Activated naive CD8-positive, alpha-beta T cell treated with anti-CD3 and anti-CD28 coated beads, Interleukin-2, amount 50 U/mL, for 16 hours (primary cell): ENCODE measurements at places on chromosomes 13 and 19.

GRCh38 chr13:99656844-99657381 is 155.6 kb downstream of the TM9SF2 start:
- no peak for DNase-seq

- no peak for DNase-seq
Measured at GRCh38 chr13:30235216-30235615, 72.1 kb downstream of the KATNAL1 start.

- DNase-seq, result no peak
Measured at GRCh38 chr13:44191504-44192171, 182.0 kb upstream of the SERP2 start.

DNA sequence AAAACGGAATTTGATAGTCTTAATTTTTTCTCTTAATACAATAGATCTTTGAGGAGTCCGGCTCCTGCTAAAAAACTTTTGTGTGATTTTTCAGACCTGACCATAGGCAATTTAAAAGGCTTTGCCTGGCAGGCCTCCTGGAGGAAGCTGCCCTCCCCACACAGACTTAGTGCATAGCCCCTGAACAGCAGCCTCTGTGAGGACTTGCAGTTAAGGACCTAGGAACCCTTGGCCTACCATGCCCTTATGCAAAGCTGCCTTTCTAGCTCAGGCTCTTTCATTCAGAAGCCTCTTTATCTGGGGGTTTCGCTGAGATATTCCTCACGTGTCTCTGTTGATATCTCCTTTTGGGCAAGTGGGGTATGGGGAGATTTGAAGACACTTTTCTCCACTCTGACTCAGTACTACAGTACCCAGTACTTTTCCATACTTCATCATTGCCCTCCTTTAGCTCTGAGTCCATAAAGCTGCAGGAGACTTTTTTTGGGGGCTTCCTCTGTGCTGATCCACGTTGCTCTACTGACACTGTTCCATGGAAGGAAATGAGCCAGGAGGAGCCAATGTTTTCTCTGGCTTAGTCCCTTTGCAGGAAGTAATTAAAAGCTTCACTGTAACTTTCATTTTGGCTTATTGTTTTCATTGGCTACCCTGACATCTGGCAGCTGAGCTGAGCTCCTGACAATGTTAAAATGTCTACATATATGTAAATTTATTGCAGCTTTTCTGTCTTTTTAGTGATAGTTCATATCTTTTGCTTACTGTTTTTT is 283.1 kb downstream of the TDRD3 start:
- no peak for DNase-seq

DNA sequence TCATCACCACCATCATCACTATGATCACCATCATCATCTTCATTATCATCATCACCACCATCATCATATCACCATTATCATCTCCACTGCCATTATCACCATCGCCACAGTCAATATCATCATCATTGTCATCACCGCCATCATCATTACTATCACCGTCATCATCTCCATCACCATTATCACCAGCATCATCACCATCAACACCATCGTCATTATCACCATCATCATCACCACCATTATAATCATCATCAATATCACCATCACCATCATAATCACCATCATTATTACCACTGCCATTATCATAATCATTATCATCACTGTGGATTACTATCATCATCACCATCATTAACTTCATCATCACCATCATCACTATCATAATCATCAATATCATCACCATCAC is 17.3 kb upstream of the ARHGEF18 start:
- no peak for DNase-seq

- DNase-seq, result no peak
Measured at GRCh38 chr19:33407140-33407551, 33.6 kb downstream of the CEBPG start.

GRCh38 chr13:48163061-48163460 is 68.2 kb upstream of the MED4 start:
- no peak for DNase-seq

GRCh38 chr19:42325896-42326771 is 699 bp downstream of the MEGF8 start:
- no peak for DNase-seq

GRCh38 chr13:99063952-99064351 is 86.1 kb upstream of the DOCK9 start:
- no peak for DNase-seq

DNA sequence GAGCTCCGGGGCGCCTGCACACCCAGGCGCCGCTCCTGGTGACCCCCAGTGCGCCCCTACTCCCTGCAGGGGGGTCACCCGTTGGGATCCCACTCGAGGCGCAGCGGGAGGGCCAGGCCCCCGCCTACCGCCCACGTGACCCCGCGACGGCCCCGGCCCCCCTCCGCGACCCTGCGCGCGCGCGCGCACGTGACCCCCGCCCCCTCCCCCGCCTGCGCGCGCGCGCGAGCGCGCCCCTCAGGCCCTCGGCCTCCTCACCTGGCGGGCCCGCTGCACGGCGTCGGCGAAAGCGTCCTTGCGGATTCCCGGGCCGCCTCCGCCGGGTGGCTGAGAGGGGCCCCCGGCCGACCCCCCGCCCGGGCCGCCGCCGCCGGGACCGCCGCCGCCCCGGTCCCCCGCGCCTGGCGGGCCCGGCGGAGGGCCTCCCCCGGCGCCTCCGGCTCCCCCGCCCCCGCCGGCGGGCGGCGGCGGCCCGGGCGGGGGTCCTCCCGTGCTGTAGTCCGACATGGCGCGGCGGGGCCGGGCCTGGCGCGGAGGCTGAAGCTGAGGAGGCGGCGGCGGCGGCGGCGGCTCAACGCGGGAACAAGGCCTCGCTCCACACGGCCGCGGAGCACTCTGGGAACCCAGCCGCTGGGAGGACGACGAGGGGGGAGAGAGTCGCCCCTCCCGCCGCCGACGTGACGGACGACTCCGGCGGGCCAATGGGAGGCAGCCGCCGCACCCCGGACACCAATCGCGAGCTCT is at the start of gene KHSRP:
Gene KHSRP (minus strand): TSS at position 617 of the 744 bp plus-strand sequence. CDS start 110 bp downstream, at position 507.
- no peak for DNase-seq

DNA sequence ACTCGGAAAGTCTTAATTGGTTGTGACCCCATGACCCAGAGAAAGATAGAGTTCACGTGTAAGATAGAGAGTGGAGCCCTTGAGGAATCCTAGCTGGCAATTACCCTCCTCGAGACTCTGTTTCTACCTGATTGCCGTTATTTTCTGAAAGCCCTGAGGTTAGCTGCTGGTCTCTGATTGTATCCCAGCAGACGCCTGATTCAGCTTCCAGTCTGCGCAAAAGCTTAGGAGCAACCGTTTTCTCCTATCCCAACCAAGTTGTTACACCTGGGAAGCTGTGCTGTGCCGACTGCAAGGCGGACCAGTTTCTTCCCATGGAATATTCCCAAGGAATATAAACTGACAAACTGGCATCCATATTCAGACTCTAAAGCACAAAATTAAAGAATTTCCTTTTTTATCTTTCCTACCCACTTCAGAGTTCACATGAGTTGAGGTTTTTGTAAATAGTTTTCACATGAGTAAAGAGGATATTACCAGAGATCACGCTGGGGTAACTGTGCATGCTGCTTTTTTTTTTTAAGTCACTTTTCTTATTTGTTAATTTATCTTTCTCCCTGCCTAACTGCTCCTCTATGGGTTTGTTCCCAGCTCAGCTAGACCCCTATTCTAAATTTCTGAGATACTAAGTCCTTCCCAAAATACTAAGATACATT is 1.5 kb upstream of the TRPC4 start:
- no peak for DNase-seq

DNA sequence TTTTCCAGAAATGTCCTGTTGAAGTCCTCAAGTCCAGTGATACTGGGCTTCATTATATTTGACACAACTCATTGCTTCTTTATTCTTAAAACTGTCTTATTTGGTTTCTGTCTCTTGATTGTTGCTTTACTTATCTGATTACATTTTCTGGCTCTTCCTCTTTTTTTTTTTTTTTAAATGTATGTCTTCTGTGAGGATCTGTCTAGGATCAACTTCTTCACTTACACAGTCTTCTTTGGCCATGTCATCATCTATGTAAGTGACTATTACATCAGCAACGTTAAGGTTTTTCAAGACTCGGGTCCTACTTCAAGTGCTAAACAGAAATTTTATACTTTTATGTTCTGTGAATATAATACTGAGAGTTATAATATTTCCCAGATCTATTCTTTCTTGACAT is 162.1 kb downstream of the PDS5B start:
- no peak for DNase-seq

- DNase-seq, result peak; percentile 30
Measured at GRCh38 chr19:48419158-48419920, 25.9 kb downstream of the GRIN2D start.

- DNase-seq, result no peak
Measured at GRCh38 chr19:56162258-56162657, 13.6 kb upstream of the GALP start.

GRCh38 chr13:79477968-79478367 is 3.0 kb upstream of the NDFIP2 start:
- no peak for DNase-seq

DNA sequence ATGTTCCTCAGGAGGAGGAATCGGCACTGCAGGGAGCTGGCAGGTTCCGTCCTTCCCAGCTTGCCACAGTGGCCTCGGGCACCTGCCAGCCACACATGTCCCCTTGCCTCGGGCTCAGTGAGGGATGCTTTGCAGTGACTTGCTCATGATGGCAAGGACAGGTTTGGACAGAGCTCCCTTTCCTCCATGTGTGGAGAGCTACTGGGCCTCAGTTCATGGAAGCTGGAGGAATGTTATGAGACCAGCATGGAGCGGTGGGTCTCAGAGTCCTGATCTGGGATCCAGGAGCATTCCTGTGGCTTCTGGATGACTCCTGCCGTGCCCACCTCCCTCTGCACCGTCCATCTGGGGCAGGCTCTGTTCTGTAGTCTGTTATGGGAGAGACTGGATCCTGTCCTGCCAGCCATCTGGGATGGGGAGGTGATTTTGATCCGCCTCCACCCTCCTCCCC is 59.2 kb downstream of the SIPA1L3 start:
- DNase-seq, result no peak

GRCh38 chr19:43641333-43641732 is 1.7 kb upstream of the CADM4 start:
- DNase-seq, result no peak

DNA sequence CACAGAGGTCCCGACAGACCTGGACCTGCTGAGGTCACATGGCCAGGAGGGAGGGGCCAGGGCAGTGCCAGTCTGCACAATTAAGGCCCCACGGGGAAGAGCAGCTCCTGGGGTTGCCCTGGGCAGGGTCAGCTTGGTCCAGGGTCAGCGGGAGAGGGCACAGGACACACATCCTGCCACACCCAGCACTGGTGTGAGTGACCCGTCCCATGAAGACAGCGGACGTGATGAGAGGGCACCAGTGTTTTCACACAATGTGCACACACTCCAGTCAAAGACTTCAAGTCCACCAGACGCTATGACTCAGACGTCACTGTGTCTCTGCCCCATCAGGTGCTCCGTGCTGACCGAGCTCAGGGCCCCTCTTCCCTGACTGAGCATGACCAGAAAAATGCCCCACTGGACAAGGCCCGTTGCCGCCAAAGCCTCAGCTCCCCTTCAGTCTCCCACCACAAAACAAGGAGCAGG is 4.2 kb downstream of the TMEM259 start:
- DNase-seq, result no peak

GRCh38 chr13:41775251-41775650 is 185.7 kb downstream of the VWA8 start:
- no peak for DNase-seq

DNA sequence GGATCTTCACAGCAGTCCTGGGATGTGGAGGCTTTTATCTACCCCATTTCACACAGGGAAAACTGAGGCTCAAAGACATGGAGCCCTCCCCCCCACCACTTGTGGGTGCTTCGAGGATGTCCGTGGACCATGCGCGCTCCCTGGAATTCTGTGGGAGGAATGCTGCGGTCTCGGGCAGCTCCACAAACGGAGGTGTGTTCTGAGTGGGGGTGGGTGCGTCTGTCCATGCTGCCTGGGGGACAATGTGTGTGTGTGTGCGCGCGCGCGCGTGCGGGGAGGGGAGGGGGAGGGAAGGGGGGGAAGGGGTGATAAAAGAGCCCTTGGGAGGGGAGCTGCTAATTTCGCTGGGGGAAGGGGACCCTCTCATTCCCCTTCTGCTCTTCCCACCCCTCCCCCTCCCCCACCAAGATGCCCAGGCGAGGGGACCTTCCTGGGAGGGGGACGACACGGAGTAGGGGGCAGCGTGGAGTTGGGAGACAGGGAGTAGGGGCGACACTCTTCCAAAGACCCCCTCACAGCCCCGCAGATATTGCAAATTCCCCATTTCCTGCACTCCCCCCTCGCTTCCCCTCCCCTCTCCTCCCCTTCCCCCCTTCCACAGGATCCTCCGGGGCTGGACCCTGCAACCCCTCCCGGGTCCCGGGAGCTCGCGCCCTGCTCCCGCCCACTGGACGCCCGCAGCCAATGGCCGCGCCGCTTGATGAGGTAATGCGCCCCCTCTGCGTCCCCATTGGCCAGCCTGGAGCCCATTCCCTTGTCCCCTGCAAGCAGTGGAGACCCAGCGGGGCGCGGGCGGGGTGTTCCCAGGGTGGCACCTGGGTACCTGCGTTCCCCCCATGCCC is 18.9 kb upstream of the ZNRF4 start:
- no peak for DNase-seq

- DNase-seq, result no peak
Measured at GRCh38 chr13:89916551-89916950, 1430.9 kb upstream of the MIR17HG start.

DNA sequence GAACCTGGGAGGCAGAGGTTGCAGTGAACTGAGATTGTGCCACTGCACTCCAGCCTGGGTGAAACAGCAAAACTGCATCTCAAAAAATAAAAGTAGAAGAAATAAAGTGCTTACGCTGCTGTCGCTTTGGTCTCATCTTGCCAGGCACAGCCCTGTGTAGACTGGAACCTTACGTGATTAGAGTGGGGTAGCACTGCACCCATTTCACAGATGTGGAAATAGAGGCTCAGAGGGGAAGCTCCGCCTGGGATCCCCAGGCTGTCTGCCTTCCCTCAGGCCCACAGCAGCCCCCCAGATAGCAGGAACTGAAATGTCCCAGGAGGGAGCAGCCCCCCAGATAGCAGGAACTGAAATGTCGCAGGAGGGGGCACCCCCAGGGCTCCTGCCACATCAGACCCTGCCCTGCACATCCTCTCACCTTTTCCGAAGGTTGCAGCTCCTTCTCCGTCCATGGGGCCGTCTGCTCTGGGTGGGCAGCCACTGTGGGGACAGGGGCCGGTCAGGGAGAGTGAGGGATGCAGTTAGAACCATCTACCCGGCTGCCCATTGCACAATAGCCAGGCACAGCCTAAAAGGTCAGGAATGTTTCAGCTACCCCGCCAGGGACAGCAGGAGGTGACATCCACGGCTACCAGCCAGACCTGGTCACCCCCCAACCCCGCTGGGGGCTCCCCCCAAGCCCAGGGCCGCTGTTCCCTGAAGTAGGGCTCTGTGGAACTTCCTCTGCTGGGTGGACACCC is 1.9 kb downstream of the PLIN4 start:
- no peak for DNase-seq

GRCh38 chr13:34700155-34700554 is 241.9 kb upstream of the NBEA start:
- DNase-seq, result no peak

- DNase-seq, result no peak
Measured at GRCh38 chr13:75458696-75459422, 23.1 kb downstream of the TBC1D4 start.

DNA sequence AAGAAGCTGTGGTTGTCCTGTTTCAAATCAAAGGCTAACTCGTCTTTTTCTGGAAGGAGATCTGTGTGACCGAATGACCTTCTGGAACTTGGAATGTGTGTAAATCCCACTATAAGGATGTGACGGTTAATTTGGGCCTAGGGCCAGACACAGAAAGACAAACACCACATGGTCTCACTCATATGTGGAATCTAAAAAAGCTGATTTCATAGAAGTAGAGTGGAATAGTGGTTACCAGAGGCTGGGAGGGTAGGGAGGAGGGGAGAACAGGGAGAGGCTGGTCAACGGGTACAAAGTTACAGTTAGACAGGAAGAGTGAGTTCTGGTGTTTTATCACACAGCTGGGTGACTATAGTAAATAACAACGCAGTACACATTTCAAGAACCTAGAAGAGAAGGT is 39.3 kb upstream of the RGCC start:
- no peak for DNase-seq
